ENCODE measurements at places on chromosomes 1 and 21.

GRCh38 chr1:164611754-164612642, 53.0 kb downstream of the PBX1 start:
- no peak for DNase-seq

GRCh38 chr1:26829184-26829911, 2.9 kb downstream of the ZDHHC18 start:
- no peak for DNase-seq

DNA sequence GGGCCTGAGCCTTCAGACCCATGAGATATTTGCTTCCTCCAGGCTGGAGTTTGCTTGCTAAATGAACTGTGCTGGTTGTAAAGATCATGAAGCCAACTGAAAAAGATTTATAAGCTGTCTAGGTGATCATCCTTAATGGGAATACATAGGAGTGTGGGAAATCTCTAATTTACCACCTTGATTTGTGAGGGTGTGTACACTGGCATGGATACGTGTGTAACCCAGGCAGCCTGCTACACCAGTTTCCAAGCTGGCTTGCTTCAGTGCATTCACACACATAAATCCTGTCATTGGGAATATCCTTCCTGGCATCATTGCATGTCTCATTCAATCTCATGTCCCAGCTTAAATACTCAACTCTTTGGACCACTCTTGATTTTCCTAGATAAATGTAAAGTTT, 57.6 kb upstream of the GNG12 start:
- no peak for DNase-seq

DNA sequence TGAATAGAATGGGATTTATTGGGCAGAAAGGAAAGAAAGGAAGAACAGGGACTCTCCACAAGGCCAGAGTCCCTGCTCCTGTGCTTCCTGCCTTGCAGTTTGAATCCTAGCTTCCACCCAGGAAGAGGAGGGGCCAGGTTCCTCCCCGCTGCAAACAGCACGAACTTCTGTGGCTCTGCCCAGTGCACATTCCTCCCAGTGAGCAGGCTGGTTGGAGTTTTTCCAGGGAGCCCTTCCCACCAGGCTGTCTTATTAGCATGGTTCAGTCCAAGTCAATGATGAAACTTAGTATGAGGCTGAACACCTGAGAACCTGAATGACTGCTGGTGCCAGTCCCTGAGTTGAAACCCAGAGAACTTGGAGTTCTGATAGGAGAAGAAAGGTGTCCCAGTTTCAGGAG, 247.2 kb downstream of the DUSP10 start:
- DNase-seq: no peak

DNA sequence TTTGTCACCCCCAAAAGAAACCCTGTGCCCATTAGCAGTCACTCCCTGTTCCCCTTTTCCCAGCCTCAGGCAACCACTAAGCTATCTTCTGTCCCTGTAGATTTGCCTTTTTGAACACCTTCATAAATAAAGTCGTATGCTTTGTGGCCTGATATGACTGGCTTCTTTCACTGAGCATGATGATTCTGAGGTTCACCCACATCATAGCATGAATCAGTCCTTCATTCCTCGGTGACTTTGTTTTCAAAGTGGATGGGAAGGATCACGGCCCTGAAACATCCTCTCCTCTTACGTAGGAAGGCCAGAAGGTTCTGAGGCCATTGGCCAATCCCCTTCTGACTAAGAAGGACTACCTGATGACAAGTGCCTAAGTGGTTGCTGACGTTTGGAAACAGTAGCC, 39.1 kb downstream of the NIPAL3 start:
- no peak for DNase-seq

DNA sequence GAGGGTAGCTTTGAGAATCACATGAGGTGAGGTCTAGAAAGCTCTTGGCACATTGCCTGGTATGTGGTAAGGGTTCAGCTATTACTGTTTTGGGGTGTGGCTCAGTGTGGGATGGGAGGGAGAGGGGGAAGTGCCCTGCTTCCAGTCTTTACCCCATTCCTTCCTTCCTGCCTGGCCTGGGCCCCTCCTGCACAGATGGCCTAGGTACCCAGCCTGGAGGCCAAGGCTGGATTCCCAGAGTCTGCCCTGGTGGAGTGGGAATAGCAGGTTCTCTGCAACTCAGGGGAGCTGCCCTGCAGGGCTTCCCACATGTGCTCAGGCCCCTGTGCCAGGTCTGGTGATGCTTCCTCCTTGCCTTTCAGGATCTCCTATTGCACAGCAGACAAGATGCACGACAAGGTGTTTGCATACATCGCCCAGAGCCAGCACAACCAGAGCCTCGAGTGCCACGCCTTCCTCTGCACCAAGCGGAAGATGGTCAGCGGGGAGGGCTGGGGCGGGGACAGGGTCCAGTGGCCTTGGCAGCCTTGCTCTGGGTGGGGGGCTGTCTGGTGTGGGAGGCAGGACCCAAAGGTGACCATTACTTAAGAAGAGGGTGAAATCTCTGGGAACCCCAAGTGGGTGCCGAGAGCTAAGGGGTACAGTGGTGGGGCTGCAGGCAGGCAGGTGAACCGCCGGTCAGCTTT, 13.5 kb downstream of the LDLRAP1 start:
- DNase-seq: no peak

- DNase-seq: peak; percentile 9
Measured at GRCh38 chr1:168824418-168825065, 95.5 kb upstream of the DPT start.

DNA sequence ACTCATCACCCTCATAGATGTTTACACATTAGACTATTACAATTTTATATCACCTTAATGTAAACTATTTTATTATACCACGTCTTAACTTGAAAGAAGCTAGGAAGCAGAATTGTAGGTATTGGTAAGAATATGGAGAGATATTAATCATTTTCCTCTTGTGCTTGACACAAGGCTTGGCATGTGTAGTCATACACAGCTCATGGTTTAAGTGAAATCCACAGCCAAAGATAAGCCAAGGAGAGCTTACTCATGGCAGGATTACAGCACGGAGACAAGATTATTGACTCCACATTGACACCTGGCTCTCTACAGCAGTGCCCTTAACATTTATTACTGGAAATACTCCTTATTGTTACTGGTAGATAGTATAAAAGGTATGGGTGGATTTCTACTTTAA, 68.4 kb upstream of the ADGRL4 start:
- DNase-seq: no peak

DNA sequence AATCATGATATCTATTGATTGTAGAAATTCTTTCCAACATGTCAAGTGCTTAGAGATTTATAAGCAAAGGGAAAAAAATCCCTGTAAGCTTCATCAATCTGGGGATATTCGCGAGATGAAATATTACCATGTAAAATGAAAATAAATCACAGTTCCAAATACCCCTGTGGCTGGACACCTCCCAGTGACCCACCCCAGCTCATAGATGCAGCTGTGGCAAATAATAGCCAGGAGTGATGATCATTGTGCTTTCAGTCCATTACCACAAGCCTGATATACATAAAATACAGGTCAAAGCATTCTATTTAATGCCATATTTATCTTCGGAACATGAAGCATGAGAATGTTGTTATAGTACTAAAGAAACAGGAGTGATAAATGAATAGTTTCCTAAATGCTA, 274.9 kb upstream of the LRRC7 start:
- no peak for DNase-seq

- DNase-seq: no peak
Measured at GRCh38 chr21:42010507-42011495, 641 bp upstream of the ZBTB21 start.

DNA sequence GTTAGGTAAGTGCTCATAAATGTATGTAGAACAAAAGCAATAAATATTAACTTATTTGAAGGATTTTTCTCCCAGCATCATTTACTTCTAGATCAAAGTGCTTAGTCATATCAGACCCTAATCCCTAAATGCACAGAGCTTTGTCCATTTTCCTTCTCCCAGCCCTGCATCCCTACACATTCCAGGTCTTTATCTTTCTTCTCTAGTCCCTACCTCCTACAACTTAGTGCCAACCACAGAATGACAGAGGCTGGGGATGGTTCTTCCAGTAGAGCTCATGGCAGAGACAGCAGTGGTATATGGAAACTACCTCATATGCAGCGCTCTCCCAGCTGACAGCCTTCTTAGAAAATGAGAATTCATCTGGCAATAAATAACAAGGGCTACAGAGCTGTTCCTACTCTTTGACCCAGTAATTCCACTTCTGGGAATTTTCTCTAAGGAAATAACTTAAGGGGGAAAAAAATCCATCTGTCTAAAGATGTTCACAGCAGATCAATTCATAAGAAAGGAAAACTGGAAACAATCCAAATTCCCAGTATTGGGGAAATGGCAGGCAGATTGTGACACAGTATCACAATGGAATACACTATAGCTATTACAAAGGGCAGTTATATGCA, 62.9 kb upstream of the ROR1 start:
- DNase-seq: no peak

DNA sequence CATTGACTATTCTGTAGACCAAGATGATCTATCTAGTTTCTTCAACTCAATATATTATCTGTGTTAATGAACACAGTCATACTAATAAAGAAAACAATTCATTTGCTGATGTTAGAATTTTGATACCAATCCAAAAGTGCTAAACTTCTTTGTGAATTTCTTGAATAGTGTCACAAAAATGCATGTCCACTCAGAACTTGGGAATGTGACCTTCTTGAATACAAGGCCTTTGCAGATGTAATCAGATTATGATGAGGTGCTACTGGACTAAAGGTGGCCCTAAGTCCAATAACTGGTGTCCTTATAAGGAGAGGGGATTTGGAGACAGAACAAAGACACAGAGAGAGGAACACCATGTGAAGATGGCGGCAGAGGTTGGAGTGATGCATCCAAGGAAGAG, 305.8 kb upstream of the ZP4 start:
- no peak for DNase-seq

- no peak for DNase-seq
Measured at GRCh38 chr1:185961664-185962063, 227.5 kb downstream of the HMCN1 start.

DNA sequence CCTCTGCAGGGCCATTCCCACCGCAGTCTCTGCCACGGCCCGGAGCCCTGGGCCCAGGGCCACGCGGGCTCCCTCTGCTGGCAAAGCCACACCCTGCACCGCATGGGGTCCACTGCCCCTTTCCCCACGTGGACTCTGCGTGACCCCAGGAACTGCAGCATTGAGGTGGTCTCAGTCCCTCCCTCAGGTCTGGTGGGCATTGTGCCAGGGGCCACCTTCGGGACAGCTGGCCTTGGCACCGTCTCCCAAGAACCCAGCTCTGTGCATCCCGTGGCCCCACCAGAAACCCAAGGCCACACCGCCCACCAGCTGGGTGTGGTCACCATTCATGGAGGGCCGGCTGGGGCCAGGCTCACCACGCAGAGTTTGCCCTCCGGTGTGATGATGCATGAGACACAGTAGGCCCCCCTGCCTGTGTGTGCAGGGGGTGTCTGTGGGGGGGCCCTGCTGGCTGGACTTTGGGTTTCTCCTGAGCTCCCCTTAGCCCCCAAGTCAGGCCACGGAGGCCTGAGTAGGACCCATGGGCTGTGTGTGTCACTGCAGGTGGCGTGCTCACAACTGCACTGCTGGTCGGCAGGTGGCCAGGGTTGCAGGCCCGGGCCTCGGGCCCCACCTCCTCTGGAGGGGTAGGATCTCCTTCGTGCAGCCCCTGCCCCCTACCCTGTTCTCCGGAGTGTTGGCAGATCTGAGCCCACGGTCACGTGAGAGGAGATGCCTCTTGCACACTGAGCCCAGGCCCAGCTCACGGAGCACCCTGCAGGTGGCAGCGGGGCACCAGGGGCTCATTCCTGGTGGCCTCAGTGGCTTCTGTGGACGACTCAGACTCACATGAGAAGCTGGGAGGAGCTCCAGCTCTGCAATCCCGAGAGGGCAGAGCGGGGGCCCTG, 5.8 kb downstream of the VWA1 start:
- DNase-seq: peak; percentile 27

DNA sequence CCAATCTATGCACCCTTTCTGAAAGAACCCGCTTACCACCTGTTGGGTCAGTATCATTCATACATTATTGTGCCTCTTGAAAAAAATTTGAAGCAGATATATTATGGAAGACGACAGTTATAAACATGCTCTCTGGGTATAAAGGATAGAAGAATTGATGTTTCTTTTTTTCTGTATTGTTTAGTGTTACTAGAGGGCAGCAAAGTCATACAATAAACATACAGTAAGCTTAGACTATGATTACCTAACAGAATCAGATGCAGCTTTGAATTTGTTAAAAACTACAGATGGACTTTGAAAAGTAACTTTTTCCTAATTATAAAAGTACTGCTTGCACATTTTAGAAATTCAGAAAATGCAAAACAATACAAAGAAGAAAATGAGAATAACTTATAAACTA, 11.1 kb upstream of the PAXBP1 start:
- no peak for DNase-seq

DNA sequence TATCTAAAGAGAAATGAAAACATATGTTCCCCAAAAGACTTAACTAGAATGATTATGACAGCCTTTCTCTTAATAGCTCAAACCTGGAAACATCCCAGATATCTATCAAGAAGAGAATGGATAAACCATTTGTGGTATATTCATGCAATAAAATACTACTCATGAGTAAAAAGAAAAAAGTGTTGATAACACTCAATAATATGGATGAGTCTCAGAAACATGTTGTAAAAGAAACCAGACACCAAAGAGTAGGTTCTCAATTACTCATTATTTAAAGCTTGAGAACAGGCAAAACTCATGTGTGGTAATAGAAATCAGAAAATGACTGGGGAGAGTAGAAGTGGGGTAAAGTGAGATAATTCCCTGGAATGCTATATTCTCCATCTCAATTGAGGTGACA, 154.1 kb downstream of the PHTF1 start:
- DNase-seq: no peak

DNA sequence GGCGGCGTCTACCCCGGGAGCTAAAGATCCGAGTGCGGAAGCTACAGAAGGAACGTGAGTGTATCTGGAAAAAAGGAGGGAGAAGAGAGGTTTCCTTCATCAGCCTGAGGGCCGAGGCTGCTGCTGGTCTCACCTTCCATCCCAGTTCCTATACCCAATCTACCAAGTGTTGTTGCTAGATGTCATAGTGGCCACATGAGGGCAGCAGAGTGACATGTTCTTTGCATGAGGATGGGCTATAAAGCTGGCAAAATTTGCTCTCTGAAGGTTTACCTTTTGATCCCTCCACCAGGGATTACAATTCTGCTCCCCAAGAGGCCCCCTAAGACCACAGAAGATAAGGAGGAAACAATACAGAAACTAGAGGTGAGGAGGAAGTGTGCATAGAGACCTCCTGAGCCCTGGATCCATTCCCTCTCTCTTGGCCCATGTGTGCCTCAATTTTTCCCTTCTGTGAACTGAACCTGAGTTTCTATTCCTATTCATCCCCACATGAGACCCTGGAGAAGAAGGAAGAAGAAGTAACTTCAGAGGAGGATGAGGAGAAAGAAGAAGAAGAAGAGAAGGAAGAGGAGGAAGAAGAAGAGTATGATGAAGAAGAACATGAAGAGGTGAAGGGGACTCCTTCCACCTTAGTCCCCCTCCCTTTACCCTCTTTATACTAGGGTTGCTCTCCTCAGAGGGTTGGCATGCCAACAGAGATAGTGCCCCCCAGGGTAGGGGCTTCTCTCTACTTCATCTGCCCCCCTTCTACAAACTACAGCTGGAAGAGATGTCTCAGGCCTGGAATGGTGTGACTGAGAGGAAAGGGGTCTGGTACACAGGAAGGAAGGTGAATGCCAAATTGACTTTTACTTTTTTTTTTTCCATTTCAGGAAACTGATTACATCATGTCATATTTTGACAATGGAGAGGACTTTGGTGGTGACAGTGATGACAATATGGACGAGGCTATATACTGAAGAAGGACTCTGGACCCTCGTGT, 13.3 kb downstream of the POLR3GL start:
- DNase-seq: peak; percentile 61

Measured in stimulated activated naive CD4-positive, alpha-beta T cell treated with Interleukin-2 at 50 U/mL for 16 hours (primary cell).